RKO (cell line): ENCODE measurements at places on chromosomes 5 and 9.

DNA sequence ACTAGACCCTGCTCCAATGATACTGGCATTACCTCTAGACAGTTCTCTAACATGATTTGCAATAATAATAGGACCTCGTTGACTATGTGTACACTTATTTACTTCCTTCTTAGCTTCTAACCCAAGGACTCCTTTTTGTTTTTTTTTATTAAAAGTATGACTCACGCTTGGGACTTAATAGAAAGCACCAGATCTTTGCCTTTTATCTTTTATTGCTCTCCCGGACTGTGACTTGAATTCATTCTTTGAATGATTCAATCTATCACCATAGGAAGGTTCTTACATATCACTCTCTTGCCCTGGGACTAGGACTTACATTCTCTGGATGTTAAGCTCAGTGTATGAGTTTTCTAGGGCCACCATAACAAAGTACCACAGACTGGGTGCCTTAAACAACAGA lies 9.0 kb downstream of the C9 start:
- no peak for DNase-seq

DNA sequence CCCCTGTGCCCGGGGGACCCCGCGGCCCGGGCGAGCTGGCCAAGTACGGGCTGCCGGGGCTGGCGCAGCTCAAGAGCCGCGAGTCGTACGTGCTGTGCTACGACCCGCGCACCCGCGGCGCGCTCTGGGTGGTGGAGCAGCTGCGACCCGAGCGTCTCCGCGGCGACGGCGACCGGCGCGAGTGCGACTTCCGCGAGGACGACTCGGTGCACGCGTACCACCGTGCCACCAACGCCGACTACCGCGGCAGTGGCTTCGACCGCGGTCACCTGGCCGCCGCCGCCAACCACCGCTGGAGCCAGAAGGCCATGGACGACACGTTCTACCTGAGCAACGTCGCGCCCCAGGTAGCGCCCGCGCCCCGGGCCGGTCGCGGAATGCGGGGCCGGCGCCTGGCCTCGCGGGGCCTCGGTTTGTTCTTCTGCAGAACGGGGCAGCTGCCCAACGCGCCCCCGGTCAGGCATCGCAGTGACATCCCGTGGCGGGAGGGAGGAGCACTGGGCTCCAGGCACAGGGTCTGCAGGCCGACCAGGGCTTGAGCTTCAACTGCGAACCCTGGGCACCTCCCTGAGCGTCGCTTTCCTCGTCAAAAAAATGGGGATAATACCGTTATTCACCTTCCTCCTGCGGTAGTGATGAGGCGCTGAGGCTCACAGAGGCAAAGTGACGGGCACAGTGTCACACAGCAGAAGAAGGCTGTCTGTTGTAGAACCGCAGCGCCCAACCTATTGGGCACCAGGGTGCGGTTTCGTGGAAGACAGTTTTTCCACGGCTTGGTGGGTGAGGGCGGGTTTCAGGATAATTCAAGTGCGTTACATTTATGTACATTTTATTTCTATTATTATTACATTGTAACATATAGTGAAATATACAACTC lies 777 bp downstream of the ENDOG start:
- peak; percentile 71 for DNase-seq

DNA sequence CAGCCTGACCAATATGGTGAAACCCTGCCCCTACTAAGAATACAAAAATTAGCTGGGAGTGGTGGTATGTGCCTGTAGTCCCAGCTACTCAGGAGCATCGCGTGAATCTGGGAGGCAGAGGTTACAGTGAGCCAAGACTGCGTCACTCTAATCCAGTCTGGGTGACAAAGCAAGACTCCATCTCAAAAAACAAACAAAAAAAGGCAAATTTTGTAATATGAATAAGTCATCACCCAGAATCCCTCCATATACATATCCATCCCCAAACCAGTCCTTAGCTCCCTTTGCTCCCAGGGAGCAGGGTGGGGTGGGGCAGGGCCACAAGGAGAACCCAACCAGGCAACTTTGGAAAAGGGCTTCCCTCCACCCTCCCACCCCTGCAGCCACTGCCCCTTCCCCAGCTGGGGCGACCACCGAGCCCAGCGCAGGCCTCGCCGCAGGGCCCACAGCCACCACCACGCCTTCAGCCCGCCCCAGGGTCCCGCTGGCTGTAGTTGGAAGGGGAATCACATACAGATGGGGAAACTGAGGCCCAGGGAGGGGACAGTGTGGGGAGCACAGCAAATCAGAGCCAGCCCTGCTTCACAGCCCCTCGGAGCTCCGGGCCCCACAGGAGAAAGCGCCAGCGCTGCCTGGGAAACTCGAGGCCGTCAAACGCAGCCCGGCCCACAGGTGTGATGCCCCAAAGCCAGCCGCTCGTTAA lies 7.8 kb downstream of the NOTCH1 start:
- DNase-seq: peak; percentile 43

GRCh38 chr5:126947146-126948010 lies 83.0 kb downstream of the MARCHF3 start:
- no peak for DNase-seq

DNA sequence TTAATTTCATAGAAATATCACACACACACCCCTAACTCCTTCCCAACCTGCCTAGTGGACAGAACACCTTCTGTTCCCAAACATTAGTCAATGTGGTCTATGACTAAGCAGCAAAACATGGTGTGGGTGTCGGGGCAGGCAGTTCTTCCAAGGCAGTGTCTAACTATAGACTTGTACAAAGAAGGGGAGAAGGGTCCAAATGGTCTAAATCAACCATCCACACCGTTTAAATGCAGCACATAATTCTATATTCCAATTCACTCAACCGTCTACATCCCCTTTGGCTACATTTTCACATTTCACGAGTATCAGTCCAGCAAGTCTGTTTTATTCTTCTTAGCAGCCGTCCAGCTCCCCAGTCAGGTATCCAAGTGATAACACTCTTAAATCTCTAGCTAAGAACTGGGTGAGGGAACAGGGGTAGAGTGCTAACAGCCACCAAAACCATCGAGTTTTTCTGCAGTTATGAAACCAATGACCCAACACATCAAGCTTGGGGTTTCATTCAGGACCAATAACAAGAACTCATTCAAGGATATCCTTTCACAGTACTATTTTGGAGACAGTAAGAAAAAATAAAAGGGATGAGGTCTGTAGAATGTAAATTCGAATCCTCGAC lies 3.3 kb downstream of the ZNF608 start:
- peak; percentile 51 for DNase-seq
